ENCODE measurements at places on chromosomes 4 and X. TPM values are rescaled to one million over a fixed set of nuclear protein-coding genes. Genes with fewer than 3 reads are reported as not detected.

GRCh38 chr4:83362492-83363329 is 28.1 kb upstream of the HPSE start:
- no peak for DNase-seq

The NUDT10 gene
- 1.4 TPM for total RNA-seq

GRCh38 chrX:129347291-129347690 is 176.0 kb downstream of the SMARCA1 start:
- no peak for DNase-seq

DNA sequence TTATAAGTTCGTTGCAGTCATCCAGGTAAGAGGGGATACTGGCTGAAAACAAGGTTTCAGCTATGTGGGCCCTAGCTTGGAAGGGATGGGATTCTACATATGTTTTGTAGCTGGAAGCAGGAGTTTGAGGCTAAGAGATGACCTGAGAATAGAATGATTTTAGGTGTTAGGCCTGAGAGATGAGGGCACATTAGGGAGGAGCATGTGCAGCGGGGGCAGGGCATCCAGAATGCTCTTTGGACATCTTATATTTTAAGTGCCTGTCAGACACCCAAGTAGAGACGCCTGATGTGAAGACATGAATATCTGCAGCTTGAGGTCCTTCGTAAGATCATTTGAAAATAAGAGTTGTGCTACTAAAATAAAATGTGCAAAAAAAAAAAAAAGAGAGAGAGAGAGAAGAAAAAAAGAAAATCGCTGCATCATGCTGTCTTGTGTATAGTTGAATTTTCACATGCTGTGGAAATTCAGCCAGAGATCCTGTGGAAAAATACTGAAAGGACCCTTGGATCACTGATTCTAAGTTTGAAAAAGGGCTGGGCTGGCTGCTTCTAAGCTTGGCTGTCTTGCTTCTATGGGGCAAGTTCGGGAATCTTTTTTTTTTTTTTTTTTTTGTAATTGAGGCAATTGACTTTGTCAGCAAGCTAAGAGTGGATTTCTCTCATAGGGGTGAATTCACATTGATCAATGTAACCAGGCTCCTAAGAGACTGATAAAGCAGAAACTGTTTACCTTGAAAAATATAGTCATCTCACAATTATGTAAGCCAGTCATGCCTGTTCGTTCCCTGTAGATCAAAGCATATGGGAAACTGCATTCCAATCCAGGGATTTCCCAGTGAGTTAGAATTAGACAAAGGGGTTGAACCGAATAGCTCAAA is 341.0 kb upstream of the GATB start:
- DNase-seq = no peak

DNA sequence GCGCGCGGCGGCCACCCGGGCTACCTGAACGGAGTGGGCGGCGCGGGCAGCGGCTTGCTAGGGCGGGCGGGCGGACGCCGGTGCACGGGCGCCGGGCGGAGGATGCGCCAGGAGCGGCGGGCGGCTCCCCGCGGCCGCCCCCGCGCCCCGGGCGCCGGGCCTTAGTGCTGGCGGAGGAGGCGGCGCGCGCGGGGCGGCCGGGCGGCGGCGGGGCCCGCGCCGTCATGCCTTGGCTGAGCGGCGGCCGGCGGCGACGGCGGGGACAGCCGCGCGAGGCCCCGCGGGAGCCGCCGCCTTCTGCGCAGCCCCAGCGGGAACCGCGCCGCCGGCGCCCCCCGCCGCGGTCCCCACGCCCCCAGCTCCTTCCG is 48.2 kb downstream of the CLDN34 start:
- DNase-seq = no peak

The FGB gene
- total RNA-seq = not detected

DNA sequence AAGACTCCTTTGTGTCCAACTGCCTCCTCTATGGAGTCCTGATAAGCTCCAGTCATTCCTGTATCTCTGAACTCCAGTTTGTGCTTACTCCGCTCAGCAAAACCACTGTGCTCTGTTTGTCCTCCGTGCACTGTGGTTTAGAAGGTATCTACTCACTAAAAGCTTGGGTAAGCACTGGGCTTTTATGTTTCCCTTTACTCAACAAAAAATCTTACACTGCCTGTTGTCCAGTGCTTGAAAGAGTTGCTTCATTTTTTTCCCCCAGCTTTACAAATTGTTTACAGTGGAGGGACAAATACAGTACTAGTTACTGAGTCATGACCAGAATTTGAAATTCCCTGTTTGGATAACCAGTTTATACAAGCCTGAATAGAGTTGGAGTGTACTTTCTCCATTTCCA is 545.3 kb upstream of the FAT1 start:
- no peak for DNase-seq

GRCh38 chr4:24932515-24933225 is 19.8 kb upstream of the CCDC149 start:
- DNase-seq = no peak

The SMIM43 gene
- total RNA-seq = not detected

DNA sequence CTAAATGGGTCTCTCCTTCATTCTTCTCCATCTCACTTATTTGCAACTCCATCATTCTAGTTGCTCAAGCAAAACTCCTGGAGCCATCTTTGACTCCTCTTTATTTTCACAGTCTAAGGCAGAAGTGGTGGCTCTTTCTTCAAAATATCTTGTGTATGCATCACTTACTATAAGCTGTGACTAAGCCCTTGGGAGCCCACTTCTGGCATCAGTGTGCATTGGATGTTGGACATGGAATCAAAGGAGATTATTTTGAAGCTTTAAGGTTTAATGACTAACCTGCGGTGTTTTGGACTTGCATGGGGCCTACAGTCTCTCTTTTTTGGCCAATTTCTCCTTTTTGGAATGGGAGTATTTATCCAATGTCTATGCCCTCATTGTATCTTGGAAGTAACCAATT is 276.8 kb downstream of the SPOCK3 start:
- DNase-seq = no peak

DNA sequence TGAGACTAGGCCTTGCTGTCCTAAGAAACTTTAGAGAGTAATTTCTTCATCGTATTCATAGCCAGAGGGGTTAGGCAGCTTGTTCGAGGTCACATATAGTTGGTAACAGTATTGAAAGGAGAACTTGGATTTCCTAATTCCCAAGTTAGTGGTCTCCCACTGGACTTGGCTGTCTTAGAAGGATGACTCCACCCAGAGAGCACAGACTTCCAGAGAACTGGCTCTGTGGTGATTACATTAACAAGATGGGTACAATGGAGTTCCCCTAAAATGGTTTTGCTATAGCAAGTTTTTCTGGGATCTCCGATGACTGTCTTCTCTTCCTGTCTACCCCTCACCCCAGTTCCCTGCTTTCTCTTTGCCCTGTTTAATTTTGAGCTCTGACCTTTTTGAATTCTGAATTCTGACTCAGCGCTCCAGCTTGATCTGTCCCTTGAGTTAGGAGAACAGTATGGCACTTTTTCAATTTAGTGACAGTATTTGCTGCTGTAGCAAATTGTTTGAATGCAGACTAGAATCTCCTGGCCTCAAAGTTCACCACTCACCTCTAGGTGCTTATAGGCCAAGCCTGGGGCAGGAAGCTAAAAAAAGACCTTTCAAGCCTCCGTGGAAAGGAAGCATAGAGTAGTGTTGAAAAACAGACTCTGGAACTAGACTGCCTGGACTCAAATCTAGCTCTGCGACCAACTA is 6.9 kb downstream of the MSN start:
- no peak for DNase-seq

The SGMS2 gene
- total RNA-seq = not detected

DNA sequence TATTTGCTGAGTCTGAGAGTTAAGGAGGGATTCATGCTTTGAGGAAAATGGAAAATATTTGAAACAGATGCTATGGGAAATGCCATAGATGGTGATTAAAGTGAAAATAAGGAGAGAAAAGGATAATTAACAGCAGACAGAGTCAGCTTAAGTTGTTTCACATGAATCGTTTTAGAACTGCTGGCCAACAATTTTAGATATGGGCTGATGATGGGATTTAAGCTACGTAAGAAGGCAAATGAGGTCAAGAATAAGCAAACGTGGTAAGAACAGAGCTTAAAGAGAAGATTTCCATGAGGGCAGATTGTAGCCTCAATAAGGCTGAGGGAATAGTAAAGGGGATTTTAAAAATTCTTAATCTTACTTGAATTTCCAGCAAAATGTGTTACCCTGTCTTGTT is 77.9 kb downstream of the MFAP3L start:
- no peak for DNase-seq

GRCh38 chrX:143570782-143571181 is 53.5 kb upstream of the SPANXN3 start:
- no peak for DNase-seq

- peak; percentile 69 for DNase-seq
Observed at GRCh38 chr4:123477711-123478209, 81.2 kb downstream of the SPRY1 start.

The TMEM31 gene
- not detected for total RNA-seq

The MAOA gene
- 0.14 TPM for total RNA-seq

DNA sequence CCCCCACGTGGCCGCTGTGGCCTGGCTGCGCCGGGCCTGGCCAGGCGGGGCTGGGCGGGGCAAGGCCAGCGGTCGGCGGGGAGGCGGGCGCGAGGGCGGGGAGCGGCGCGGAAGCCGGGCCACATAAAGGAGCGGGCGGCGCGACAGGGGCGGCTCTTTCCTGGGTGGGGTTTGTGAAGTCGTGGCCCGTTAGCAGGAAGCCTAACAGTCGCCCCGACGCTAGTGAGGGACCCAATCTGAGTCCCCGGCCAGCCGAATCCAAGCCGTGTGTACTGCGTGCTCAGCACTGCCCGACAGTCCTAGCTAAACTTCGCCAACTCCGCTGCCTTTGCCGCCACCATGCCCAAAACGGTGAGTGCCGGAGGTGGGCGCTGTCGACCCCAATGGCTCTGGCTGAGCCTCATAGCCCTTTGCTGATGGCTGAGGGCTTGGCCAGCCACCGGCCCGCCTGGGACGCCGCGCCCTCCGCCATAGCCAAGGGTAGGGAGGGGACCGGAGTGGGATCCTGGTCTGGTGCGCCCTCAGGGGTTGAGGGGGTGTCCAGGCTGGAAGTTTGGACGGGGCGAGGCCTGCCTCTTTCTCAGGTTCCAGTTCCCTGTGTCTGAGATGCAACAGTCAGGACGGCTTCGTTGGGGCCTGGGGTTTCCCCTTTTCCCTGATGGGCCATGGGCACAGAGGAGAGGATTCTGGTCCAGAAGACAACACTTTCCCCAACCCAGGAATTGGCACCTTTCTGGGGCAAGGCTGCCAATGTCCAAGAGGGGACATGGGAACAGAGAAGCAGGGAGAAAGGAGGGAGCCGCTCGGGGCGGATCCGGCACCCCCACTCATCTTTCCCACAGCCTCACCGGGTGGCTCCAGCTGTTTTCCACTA is at the start of gene MSN:
TSS of gene MSN (plus strand) at position 152 of the 874 bp plus-strand sequence. CDS start at position 340, 188 bp downstream.
- peak; percentile 83 for DNase-seq

- no peak for DNase-seq
Observed at GRCh38 chrX:123869488-123869887, 9.6 kb downstream of the XIAP start.

The XG gene
- total RNA-seq = not detected

- DNase-seq = peak; percentile 80
Observed at GRCh38 chrX:154368630-154369448, 5.6 kb downstream of the FLNA start.

- DNase-seq = no peak
Observed at GRCh38 chr4:147787204-147787603, 55.3 kb downstream of the ARHGAP10 start.

DNA sequence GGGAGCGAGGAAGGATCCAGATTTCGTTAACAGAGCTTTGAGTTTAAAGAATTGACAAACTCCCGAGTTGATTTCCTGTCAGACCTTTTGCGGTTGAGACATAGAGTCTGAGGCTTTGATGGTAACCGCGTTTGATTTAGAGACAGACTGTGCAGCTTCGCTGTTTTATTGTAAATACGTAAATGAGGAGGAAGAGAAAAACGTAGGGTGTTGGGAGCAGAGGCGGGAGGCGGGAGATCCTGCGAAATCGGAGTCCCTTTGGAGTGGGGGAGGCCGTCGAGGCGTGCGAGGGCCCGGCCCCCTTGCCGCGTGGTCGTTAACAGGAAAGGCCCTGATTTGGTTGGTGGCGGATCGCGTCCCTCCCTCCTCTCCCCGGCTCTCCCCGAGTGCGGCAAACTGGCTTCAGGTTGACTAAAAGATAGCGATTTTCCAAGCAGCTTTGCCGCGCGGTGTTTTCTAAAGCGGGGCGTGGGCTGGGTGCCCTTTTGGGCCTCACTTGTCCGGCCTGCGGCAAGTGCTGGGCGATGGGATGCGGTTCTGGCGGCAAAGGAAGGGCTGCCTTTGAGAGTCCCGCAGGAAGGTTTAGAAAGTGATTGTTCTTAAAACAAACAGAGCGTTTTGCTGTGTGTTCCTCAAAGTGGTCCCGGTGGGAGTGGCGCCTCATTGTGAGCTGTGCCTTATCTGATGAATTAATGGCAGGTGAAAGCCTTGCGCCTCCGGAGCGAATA is 857 bp downstream of the SCML1 start:
- DNase-seq = peak; percentile 51

The MYOZ2 gene
- total RNA-seq = not detected

DNA sequence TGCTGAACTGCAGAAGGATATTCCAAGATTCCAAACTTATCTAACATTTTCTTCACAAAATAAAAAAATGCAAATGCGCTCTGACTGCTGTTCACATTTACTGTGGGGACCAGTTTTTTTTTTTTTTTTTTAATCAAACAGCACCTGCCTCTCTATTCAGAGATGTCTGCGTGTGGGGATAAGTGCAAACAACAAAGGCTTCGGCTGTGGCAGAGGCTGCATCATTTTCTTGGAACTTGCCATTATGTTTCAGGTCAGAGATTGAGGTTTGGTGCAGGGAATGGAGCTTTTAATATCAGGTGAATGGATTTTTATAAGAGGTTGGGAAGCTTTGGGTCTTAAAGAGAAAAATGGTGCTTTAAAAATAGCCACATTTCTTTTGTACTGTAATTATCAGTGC is 78.2 kb upstream of the TET2 start:
- no peak for DNase-seq

The KIT gene
- total RNA-seq = 1.1 TPM

GRCh38 chrX:115696939-115697338 is 136.0 kb downstream of the PLS3 start:
- no peak for DNase-seq

GRCh38 chrX:69222103-69223090 is 57.1 kb upstream of the PJA1 start:
- DNase-seq = peak; percentile 75

DNA sequence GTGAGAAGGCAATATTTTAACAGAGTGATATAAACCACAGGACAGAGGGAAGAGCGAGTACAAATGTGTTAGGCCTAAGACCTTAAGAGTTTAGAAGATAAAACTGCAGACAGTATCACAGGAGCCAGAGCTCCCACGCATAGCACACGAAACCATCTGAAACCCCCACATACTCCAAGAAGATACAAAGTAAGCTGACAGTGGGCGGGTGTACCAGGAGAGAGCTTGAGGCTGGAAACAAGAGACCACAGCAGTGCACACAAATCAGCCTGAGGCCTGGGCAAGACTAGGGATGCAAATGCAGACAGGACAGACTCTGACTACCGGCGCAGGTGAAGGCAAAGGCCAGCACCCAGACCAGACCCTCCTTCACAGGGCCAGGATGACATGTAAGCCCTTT is 54.1 kb upstream of the ARHGAP24 start:
- DNase-seq = no peak
